Stimulated activated CD4-positive, alpha-beta T cell treated with anti-CD3 and anti-CD28 coated beads, Interleukin-12 subunit alpha, Interleukin-12 subunit beta, amount 100 ng/mL, for 4 hours (primary cell): ENCODE measurements at places on chromosomes 13 and 19.

DNA sequence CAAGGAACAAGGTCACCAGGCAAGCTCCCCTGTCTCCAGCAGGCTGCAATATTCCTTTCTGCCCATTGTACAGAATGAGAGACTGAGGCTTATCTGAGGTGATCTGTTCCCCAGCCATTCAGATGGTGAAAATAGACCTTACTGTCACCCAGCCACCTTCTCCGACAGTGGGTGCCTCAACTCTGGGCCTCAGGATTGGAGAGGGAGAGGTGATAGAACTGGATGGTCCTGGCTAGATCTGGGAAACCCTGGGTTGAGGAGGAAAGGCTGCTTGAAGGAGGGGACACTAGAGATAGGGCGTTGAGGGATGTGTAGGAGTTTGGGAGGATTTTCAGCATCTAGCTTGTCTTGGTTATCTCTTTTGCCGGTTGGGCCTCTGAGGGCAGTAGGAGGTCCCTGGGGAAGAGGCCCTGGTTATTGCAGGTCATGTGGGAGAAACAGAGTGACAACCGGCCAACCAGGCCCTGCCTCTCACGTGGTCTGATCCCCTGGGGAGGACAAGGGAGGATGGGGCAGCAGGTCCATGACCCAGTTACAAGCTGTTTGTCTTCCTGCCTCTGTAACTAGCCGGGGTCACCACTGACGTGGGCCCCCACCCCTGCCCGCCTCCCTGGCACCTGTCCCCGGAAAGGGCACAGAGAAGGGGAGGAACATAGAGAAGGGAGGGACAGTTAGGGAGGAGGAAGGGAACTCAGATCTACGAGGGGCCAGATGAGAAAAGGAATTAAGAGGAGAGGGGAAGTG is 8.2 kb downstream of the NFIC start:
- no peak for DNase-seq

- no peak for DNase-seq
These were observed 119.7 kb downstream of the PTPRS start for GRCh38 chr19:5220866-5221265.

- no peak for DNase-seq
These were observed 8.2 kb downstream of the IGFL4 start for GRCh38 chr19:46032597-46033025.

GRCh38 chr13:38814331-38814730 is 127.5 kb downstream of the FREM2 start:
- DNase-seq, result no peak

DNA sequence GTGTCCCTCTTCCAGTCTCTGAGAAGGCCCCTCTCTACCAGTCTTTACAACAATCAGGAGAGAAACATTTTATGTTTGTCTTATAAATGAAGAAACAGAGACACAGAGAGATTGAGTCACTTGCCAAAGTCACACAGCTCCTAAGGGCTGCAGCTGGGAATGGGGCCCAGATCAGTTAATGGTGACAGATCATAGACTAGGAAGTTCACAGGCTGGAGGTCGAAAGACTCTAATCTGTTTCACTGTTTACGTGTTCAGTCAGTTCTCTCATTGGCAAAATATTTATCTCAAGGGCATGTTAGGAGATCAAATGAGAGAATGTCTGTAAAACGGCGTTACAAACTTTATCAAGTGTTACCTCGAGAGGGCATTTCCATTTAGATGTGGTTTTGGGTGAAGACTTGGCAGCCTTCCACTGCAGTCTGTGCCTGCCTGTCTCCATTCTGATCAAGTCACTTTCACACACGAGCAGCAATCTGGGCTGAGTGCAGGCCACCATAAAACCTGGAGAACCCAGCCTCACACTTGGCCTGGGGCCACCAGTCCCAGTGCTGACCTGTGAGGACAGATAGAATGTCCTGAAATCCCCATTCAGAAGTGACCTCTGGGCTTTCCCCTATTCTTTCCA is 65.1 kb downstream of the SIAH3 start:
- DNase-seq, result no peak

GRCh38 chr19:58374200-58374599 is 6.6 kb downstream of the ZNF837 start:
- no peak for DNase-seq

DNA sequence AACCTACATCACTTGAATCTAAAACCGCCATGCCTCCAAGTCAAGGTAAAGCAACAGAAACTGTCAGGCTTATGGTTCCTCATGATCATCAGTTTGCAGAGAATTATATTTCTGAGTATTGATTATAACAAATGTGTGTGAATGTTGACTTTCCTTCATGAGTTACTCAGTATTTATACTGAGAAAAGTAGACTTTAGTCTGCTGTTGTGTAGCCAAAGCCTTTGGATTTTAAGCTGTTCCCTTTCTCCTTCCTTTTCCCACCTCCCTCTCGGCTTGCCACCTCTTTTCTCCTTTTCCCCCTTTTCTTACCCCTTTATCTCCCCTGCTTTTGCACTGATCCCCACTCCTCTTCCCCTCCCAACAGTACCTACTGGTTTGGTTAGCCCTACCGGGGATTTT is 20.7 kb upstream of the GPR18 start:
- no peak for DNase-seq

GRCh38 chr13:36090592-36090991 is 40.6 kb downstream of the DCLK1 start:
- DNase-seq, result no peak

GRCh38 chr19:30172613-30173242 is 199.5 kb upstream of the ZNF536 start:
- no peak for DNase-seq

DNA sequence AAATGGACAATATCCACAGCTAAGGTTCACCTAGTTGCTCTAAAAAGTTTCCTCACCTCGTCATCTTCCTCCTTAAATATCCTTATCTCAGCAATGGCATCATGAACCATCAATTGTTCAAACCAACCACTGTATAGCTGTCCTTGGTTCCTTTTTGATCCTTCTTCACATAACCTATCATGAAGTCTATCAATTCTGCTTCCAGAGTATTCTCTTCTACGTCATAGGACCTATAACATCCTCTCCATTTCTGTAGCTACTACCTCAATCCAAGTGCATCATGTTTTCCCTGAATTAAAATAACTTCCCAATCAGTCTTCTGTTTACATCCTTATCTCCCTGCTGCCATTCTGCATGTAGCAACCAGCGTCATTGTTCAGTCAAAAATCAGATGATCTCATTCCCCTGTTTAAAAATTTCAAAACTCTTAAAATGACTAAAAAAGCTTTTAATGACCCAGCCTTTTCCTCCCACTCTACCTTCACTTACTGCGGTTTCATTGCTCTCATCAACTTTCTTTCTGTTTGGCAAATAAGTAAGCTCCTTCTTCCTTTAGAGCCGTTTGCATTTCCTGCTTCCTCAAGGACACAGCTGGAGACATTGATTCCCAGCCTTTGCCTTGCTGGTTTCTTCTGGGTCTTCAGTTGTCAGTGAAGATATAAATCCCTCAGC is 223.9 kb upstream of the MIR17HG start:
- no peak for DNase-seq

GRCh38 chr13:67292886-67293285 is 62.8 kb upstream of the PCDH9 start:
- DNase-seq, result no peak

- DNase-seq, result no peak
These were observed 1.3 kb downstream of the TSHZ3 start for GRCh38 chr19:31347828-31348392.

DNA sequence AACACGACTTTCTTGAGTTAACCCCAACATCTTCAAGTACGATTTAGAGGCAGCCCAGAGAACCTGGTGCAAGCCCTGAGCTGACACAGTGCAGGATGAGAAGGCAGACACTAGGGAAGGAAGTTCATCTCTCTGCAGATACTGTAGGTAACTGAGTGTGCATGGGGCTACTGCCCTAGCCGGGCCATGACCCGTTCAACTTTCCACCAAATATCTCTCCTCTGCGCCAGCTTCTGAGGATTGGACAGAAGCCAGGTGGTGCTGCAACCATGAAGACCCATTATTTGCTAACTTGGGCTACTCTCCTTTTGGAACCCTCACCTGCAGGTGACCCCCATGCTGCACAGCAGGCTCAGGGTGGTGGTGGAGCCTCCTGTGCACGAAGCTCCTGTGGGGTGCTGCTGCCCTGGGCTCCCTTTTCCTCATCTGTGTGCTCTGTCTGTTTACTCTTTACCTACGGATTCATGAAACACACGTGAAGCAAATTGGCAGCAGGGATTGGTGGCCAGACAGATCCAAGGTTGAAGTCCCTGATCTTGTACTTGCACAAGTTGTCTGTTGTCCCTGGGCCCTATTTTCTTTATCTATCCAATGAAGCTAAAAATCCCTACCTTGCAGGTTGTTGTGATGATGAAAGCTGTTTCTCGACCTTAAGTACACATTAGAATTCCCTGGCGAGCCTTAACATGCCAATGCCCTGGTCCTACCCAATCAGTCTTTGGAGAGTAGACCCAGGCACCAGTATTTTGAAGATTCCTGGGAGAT is 227.8 kb downstream of the LACC1 start:
- no peak for DNase-seq

- no peak for DNase-seq
These were observed 10.3 kb upstream of the POSTN start for GRCh38 chr13:37608750-37609339.

GRCh38 chr13:99087098-99087953 is 109.5 kb upstream of the DOCK9 start:
- peak; percentile 93 for DNase-seq

DNA sequence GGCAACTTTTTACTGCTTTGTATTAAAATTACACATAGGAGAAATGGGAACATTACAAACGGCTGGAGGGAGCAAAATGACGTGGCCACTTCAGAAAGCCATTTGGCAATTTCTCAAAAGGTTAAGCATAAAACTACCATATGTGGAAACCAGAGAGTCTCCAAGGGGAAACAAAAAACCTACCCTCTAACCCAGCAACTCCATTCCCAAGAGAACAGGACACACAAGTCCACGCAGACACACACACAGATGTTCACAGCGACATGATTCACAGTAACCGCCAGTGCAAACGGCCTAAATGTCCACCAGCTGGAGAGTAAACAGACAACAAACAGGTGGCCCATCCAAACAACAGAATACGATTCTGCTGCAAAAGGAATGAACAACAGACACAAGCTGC is 37.2 kb downstream of the STK24 start:
- DNase-seq, result no peak

DNA sequence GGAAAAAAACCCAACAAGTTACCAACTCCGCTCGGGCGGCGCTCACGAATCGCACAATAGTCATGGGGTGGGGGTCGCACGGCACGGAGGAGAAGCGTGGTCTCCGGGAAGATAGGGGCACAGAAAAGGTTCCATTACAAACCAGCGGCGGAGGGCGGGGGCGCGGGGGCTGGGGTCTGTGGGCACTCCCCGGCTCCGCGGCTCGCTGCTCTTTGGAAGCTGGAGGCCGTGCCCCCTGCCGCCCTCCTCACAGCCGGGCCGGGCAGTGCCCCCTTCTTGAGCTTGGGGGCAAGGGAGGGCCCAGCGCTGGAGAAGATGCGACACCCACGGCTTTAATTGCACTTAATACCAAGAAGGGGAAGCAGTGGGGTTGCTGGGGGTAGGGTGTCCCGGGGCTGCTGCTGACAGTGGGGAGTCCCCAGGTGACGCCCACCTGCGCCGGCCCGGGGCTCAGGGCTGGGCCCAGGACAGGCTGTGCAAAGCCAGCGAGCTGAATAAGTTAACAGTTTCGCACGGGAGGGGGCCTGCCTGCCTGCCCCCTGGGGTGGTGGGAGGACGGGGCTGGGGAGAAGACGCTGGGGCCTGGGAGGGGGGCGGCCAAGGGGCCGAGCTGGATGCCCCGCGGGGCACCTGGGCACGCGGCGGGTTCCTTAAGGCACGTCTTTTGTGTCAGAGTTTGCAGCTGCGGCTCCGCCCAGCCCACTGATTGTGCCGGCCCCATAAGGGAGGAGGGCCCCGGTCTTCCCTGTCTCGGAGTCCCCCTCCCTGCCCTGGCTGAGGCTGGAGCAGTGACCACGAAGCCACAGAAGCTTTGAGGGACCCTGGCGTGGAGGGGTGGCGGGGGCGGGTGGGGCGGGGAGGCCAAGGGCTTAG is 9.8 kb downstream of the DCAF15 start:
- no peak for DNase-seq

GRCh38 chr13:51501096-51501495 is 48.3 kb upstream of the INTS6 start:
- DNase-seq, result no peak

- DNase-seq, result no peak
These were observed 7.1 kb upstream of the KLK5 start for GRCh38 chr19:50959731-50960500.

DNA sequence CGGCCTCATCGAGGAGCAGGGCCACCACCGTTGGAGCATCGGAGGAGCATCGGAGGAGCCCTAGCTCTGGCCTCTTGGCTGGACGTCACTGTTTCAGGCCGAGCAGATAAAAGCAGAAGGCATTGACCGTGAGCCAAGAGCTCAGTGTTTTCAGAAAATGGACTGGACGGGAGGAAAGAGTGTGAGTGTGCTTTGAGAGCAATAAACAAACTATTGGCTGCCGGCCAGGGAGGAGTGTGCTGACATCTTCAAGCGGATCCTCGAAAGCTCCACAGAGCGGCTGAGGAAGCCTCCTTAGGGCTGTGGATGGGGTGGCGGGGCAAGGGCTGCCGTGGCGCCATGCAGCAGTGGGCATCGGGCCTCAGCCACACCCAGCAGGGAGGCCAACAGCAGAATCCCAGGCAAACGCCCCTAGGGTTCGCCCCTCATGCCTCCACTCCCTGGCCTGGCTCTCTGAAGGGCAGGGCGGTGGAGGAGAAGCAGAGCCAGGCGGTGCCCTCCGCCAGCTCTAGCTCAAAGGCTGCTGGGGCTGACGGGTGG is 41.8 kb downstream of the IRS2 start:
- no peak for DNase-seq

- DNase-seq, result no peak
These were observed 20.8 kb downstream of the PLEKHJ1 start for GRCh38 chr19:2215281-2215751.

- no peak for DNase-seq
These were observed 131.9 kb upstream of the IRS2 start for GRCh38 chr13:109918179-109918711.

DNA sequence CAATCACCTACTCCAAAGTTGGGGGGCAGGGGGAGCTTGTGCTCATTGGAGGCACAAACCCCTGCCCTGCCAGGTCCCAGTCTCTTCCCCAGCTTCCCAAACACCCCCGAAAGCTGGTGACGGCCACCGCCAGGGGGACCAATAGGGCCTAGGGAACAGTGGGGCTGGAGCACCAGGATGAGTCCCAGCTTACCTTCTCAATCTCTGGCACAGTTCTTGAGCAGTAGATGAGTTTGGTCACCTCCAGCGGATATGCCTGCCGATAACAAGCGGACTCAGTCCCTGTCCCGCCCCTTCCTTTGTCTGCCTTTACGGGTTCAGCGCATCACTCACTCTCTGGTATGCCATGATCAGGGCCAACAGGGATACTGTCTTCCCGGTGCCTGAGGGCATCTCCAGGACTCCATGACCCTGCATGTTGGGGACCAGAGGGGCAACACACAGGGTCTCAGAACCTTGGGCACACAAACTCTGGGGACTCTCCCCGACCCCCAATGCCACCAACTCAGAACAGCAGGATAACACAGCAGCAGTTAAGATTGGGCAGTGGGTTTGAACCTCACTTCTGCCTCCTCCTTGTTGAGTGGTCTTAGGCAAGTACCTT is 1.5 kb downstream of the ERCC2 start:
- DNase-seq, result no peak
